ENCODE measurements at places on chromosomes 5 and 9.

DNA sequence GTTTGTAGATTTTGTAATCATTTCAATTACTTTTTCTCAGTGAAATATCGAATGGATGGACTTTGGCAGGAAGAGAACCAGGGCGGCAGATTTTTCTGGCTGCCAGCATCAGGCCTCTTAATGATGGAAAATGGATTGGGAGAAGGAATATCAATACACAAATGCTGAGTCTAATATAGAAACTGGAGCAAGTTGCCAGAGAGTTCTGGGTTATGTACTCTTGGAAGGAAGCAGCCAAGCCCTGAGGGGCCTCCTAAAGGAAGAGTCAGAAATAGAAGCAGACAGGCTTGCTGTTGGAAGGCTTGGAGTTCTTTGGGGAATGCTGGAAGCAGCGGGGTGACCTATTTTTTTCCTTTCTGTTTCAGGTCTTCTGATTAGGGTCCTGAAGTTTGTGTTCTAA lies 428.6 kb downstream of the DMAC1 start:
- DNase-seq: no peak

GRCh38 chr5:151550146-151550545 lies 41.0 kb downstream of the FAT2 start:
- no peak for DNase-seq

DNA sequence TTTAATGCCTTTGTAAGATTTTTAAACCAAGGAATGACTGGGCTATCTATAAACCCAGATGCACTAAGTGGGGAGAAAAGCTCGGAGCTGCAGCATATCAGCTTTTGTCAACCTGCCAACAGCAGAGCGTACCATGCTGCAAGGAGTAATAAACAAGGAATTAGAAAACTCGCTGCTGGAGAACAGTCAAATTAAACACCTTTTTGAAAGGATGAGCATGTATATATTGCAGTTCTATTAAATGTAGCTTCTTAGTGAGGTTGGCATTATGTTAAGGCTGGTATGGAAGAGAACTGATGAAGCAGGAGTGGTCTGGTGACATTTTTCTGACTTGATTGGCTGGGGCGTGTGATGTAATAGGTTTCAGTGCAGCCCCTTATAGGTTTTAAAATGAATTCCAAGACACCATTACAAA lies 74.7 kb downstream of the PIK3R1 start:
- no peak for DNase-seq

DNA sequence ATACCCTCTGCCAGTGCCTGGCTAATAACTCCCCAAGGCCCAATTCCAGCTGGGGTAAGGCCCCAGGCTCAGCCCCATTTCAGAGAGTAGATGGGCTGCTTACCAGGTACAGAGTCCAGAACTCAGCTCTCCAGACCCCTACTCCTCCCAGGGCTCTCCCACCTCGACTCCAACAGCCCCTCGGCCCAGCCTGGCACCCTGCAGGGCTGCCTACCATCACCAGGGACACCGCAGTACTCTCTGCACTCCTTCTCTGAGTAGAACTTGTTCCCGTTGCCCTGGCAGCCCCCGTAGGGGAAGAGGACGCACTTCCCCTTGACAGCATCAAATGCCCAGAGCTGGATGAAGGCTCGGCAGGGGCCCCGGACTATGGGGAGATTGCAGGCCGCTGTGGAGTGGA lies 17.4 kb downstream of the AMBP start:
- DNase-seq: no peak

- no peak for DNase-seq
These were observed 115.3 kb downstream of the CD180 start for GRCh38 chr5:67081261-67081660.

- no peak for DNase-seq
These were observed 13.3 kb upstream of the BASP1 start for GRCh38 chr5:17204133-17204489.

DNA sequence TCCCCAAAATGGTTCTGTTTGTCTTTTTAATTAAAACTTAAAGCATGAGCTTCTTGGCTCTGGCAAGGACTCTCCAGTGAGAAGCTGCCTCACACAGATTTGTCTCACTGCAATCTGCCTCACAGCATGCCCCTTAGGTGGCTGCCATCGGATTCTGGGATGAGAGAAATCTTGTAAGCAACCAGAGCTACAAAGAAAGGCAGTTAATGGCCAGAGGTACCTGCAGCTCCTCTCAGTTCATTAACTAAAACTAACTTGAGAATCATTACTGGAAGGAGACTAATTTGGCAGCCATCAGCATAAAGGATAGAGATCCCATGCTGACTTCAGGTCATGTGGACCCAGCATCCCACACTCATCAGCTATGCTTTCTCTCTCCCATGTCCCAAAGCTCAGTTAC lies 220.6 kb upstream of the DMAC1 start:
- no peak for DNase-seq

- DNase-seq: peak; percentile 33
These were observed 49.5 kb downstream of the C5orf22 start for GRCh38 chr5:31581498-31582099.

DNA sequence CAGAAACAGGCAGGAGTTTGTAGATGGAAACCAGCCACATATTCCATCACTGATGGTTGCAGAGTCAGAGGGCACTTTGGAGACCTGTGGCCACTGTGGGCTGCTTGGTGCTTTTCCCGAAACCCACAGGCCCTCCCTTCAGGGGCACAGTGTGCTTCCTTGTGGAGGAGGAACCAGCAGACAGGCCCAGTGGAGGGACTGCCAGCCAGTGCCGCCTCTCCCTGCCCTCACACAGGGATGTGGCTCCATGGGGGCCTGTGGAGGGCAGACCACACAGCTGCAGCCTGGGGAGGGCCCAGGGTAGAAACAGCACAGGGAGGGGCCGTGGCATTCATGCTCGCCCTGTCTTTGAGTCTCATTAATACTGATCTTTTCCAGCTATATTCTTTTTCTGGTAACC lies 35.2 kb downstream of the CEP72 start:
- no peak for DNase-seq

- no peak for DNase-seq
These were observed 47.2 kb downstream of the BICD2 start for GRCh38 chr9:92717201-92718085.

DNA sequence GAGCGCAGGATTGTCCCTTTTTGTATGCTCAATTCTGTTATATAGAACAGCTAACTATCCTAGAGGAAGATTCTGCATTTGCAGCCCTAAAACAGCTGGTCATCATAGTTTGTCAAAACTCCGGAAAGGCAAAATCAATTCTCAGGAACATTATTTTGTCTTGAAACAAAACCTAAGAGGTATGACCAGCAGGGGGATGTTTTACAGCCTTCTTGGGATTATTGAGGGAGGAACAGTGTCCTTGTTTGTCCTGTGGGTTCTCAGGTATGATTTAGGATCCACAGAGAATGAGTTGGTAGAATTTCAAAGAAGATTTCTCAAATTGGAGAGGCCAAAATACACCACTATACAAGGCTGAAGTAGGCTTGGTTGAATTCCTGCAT lies 136.4 kb downstream of the ZSWIM6 start:
- no peak for DNase-seq

- DNase-seq: no peak
These were observed at the start of gene PCDHA10 for GRCh38 chr5:140855772-140856674. Gene PCDHA10 (plus strand): TSS chr5:140855897. CDS start chr5:140856049, 152 bp downstream.

- DNase-seq: no peak
These were observed 135.0 kb downstream of the SNCAIP start for GRCh38 chr5:122447072-122447471.

GRCh38 chr9:124624735-124624992 lies 117.5 kb upstream of the NR5A1 start:
- DNase-seq: no peak

DNA sequence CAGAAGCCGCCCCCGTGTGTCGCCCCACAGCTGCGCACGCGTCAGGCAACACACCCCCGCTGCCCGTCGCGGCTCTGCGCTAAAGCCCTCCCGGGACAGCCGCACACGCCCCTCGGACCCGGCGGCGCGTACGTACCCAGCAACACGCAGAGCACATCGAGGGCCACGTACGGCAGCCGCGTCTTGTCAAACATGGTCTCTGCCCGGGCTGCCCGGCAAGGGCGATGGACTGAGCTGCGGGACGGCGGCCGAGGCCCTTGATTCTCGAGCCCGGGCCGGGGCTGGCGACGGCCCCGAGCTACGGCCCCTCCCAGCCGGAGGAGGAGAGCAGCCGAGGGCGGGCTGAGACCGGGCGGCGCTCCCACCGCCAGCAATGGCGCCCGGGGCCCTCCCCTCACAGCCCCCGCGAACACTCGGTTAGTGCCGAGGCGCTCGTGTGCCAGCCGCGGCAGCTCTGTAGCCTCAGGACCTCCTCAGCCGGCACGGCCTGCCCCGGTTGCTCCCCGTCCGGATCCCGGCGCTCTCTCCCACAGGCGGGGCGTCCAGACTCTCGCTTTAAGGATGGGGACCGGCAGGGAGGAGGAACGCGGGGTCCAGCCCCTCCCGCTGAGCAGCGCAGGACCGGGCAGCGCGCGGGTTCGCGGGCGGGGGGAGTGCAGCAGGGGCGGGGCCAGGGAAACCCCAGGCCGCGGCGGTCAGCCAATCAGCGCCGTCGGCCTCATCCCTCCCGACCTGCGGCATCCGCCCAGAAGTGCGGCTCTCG lies at the start of gene PLPP1:
Gene PLPP1, minus strand, starts transcription at position 529 of the 763 bp plus-strand sequence. Its CDS starts 335 bp downstream, at position 194.
- peak; percentile 94 for DNase-seq

DNA sequence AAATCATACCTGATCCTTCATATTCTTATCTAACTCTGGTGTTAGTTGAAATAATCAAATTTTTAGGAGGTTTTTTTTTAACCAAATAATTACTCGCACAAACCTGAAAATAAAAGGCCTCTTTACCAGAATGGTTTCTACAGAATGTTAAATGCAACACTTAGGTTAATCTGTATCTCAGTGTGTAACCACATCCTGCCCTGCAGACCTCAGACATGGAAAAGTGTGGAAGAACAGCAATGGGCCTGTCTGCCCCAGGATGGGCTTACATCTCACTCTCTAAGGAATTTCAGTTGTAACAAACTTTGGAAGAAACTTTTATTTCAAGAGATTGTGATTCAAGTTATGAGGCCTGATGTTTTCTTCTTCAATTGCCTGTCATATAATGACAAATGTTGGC lies 32.5 kb upstream of the MIER3 start:
- no peak for DNase-seq

DNA sequence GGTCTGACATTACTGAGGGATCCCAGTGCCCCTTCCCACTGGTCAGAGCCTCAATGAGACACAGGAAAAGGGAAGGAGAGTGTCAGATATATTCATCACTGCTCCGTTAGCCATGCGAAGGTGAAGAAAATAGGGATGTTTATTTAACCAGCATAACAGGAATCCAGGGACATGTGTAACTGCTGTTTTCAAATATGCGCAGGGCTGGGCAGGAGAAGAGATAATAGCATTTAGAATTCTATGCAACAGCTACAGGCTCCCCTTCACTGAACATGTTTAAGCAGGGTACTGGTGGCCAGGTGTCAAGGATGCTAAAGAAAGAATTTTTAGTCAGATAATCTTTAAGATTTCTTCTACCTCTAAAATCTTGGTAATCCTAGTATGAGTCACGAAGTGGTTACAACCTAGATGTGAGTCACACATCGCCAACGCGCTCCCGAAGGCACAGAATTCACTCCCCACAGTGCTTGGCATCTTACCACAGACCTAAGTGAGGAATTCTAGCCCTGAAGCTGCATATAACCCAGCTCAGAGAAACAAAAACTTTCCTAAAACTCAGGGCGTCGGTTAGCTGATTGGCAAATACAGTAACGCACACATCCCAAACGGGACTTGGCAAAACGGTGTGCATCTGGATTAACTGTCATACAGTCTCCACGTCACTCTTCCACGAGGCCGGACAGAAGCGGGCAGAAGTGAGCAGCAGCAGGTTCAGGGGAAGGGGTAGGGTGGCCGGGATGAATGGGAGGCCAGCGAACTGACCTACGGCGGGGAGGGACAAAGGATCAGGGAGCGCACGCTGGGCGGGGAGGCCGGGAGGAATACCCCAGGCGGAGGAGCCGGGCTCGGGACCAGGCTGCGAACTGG lies 1.1 kb downstream of the CTNNAL1 start:
- peak; percentile 9 for DNase-seq

DNA sequence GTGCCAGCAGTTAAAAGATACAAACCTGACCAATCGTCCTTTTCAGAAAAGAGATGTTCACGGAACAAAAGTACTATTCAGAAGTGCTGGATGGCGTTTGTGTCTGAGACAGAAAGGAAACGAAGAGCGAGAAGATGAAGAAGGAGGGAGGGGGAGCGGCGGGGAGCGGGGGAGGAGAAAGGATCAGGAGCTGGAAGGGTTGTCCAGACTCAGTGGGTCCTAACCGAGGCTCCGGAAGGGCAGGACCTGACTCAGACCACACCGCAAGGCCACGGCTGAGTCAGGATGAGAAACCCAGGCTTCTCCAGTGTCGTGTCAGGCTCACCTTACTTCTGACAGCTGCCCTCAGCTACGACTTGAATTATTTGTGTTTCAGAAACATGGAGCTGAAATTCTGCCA lies 46.2 kb downstream of the PAX5 start:
- no peak for DNase-seq

- no peak for DNase-seq
These were observed 72.9 kb downstream of the ANGPTL2 start for GRCh38 chr9:127049581-127049980.

- no peak for DNase-seq
These were observed 1495.2 kb downstream of the MAT2B start for GRCh38 chr5:165000479-165001190.

DNA sequence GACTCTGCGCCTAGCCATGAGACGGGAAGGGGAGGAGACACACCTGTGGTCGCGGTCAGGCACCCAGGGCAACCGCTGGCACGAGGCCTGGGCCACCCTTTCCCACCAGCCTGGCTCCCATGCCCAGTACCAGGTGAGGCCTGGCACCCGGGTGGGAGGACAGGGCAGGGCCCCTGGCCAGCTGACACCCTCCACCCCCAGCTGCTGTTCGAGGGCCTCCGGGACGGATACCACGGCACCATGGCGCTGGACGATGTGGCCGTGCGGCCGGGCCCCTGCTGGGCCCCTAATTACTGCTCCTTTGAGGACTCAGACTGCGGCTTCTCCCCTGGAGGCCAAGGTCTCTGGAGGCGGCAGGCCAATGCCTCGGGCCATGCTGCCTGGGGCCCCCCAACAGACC lies 5.0 kb downstream of the MAMDC4 start:
- DNase-seq: no peak

- DNase-seq: no peak
These were observed 131.4 kb upstream of the TRIM32 start for GRCh38 chr9:116555556-116556155.

DNA sequence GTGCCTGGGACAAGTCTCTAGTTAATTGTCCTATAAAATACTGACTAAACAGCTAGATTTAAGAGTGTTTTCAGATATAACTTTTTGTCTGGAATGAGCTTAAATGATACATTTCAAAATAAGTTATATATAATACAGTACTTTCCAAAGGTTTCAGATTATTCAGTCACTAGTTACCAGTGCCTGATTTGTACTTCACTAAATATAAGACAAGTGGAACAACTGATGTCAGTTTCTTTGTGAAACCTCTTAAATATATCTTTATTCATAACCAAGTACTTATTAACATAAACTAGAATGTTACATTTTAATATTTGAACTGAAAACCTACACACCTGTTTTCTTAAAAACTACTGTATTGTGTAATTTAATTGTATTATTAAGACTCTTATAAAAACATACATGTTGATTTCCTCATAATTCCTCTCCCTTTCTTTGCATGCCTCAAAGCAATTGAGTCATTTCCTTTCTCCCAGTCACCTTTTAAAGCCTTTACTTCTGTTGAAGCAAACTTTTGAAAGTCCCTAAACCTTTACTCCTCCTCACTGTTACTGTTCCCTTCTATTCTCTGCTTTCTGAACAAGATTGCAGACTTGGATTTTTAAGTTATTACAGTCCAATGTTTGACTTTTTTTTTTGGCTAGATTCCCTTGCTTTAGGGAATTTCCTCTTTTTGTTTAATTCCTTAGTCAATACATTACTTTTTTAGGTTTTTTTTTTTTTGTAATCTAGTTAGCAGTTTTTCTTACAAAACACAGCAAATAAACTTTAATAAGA lies 8.7 kb upstream of the SEMA6A start:
- no peak for DNase-seq

GRCh38 chr5:179727106-179727505 lies 5.5 kb upstream of the MAML1 start:
- no peak for DNase-seq
